ENCODE measurements at places on chromosomes 12 and 14.

GRCh38 chr12:71576496-71576895 lies 87.2 kb downstream of the ZFC3H1 start:
- no peak for DNase-seq

- DNase-seq, result no peak
Observed at GRCh38 chr12:13613297-13613696, 368.1 kb downstream of the GRIN2B start.

DNA sequence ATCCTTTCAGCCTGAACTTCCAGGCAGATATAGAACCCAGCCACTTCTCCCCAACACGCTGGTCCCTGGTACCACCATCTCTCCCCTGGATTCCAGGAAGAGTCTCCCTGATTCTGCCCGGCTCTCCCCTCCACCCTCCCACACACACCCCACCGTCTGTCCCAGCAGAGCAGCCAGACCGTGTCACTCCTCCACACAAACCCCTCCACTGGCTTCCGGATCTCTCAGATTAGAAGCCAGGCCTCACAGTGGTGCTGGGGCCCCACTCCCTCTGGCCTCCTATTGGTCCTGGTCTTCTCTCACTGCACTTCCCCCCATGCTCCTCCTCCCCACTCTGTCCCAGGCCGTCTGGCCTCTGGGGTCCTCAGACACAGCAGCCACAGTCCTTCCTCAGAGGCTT lies 52.4 kb upstream of the CDKN3 start:
- DNase-seq, result no peak

- no peak for DNase-seq
Observed at GRCh38 chr12:112447106-112447505, 28.4 kb downstream of the PTPN11 start.

- DNase-seq, result no peak
Observed at GRCh38 chr12:42534184-42534838, 55.2 kb downstream of the PRICKLE1 start.

GRCh38 chr14:102965971-102966655 lies 43.6 kb downstream of the AMN start:
- no peak for DNase-seq

GRCh38 chr14:100334904-100335303 lies 11.8 kb downstream of the SLC25A47 start:
- DNase-seq, result no peak

GRCh38 chr12:92010853-92011701 lies 134.6 kb downstream of the BTG1 start:
- no peak for DNase-seq

GRCh38 chr12:68458866-68459265 lies 126.7 kb upstream of the MDM1 start:
- no peak for DNase-seq

DNA sequence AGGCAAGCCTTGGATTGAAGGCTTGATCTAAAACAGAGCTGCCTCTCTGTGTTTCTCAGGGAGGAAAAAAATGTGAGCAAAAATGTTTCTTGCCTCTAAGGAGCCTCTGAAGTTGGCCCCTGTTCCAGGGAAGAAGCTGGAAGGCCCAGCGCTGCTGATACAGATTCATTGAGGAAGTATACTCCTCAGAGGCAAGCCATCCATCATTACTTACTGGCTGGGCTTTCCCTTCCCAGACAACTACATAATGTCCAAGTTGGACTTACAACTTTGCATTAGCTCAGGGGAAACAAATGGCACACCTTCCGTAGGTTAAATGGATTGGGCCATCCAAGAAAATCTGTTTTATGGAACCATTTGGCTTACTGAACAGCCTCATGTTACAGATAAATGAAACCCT lies 263.7 kb upstream of the SEL1L start:
- DNase-seq, result no peak

Data from AG04450 (cell line).